Activated T-helper 1 cell treated with anti-CD3 and anti-CD28 coated beads, Interleukin-2, amount 50 U/mL, for 16 hours (primary cell): ENCODE measurements at places on chromosomes 6 and 20.

- no peak for DNase-seq
These were observed 32.8 kb downstream of the GSS start for GRCh38 chr20:34922654-34923381.

DNA sequence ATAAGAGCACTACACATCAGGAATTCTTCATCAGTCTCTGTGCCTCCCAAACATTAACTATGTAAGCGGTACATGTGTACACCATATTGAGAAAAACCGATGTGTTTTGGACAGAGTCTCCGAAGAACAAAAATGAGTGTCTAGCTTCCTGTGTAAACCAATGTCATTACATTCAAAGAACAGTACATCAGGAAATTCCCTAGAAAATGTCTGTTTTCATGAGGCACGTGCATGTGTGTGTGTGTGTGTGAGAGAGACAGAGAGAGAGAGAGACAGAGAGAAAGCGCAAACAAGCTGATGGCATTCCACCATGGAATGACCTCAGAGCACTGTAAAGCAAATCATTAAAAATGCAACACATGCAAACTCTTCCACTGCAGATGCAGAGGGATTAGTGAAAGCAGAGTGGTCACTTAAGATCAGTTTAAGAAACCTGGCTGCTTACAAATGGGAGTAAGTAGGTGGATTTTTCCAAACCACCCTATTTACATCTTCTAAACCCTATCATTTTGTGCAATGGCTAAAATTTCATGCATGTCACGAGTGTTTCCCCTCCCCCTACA, 133.9 kb downstream of the HIVEP2 start:
- no peak for DNase-seq

DNA sequence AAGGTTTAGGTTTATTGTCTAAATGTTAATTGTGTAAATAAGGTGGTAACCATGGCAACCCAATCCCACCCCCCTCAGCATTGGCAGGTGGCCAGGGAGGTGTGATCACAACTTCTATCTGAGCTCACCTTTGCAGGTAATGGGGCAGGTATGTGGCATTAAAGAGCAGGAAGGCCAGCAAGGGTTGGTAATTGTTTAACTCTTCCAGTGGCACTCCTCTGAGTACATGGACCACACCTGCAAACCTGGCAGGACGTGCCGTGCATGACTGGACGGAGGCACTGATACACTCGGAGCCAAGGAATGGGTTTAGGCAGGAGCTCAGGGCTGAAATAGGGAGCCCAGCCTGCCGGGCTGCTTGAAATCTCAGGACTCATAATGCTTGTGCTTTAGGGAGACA, 107.0 kb upstream of the BMP2 start:
- DNase-seq, result no peak

- DNase-seq, result no peak
These were observed 333.1 kb downstream of the ZFAND3 start for GRCh38 chr6:38152620-38153019.

GRCh38 chr6:44390158-44390683, 2.7 kb downstream of the CDC5L start:
- no peak for DNase-seq

DNA sequence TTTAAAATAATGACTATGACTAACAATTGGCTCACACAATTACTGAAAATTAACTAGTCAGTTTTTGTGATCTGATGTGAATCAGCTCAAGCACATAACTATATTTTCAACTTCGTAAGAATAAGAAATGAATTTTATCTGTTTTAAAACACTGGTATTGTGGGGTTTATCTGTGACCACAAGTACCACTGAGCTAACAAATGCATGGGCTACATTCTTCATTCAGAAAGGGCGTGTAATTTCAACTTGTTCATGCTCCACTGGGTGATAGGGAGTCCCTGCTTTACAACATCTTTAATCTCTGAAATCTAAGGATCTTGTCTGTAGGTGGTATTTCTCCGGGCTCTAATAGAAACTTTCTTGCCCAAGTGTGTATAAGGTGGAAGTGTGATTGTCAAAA, 1311.5 kb upstream of the GJE1 start:
- no peak for DNase-seq

DNA sequence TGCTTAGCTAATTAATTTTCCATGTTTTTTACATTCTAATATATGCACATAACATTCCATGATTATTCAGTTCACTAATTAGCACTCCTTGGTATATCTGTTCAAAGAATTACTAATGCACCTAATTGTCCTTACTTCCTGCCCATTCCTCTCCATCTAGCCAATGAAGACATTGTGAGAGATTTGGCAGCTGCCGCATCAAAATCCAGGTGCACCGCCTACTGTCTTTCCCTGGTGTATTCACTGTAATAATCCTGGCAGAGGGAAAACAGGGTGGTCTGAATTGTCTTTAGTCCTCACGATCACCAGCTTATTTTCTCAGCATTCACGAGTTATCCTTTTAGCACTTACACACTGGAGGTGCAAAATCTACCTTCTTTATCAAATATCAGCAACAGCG, 61.0 kb upstream of the SCGN start:
- DNase-seq, result no peak

- DNase-seq, result no peak
These were observed 72.6 kb downstream of the POPDC3 start for GRCh38 chr6:105107207-105107606.

DNA sequence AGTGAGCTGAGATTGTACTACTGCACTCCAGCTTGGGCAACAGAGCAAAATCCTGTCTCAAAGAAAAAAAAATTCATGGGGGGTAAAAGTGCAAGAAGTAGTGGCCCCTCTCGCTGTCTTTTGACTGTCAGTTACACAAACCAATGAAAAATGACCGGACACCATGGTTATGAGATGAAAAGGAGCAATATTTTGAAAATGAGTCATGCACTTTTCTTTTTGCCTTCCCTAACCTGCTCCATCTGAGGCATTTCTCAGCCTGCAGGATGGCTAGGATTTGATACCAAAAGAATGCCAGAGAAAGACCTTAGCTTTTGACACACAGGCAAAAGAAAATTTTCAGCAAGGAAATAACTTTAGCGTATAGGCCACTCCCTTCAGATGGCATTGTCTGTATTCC, 181.7 kb upstream of the ARID1B start:
- no peak for DNase-seq

DNA sequence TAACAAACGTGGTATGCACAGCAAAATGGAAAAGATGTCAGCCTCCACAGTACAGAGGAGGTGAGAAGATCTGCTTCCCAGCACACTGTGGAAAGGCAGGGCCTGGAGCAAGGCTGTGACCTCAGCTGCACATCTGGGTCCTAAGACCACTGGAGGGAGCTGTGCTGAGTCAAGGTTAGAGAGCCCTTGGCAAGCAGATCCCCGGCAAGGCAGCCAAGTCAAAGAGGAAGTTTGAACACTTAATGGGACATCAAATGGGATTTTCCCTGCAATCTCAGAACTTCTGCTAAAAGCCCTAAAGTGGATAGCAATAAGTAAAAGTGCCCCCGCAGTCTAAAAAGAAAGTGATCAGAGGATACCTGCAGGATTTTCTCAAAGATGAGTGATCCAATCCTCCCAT, 39.5 kb downstream of the UNC5CL start:
- DNase-seq, result no peak

DNA sequence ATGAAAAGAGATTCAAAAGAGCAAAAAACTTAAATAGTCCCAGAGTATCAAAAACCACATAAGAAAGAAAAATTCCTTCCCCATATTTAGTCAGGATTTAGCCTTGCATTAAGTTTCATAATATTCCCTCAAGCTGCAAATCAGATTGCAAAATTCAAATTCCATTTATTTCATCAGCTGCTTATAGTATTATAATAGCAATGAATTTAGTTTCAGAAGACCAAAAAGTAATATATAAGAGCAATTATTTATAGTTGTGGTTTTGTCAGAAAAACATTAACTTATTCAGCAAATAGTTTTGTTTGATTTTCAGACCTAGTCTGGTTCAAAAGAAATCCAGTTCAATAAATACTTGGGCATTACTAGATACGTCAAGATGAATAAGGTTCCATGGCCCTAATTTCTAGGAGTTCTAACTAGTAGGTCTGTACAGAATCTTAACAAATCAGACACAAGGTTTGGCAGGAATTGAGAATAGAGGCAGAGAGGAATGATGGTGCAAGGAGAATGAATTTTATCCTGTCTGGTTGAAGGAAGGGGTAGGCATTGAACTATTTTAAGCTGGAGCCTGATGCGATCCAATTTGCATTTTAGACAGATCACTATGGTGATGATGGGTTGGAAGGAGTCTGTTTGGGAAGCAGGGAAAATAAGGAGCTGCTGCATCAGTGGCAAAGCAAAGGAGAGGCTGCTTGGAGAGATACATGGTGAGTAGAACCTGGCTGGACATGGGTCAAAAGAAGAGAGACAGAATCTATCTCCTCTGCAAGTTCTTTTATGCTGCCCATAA, 163.9 kb upstream of the STXBP5 start:
- no peak for DNase-seq

- no peak for DNase-seq
These were observed 379.5 kb upstream of the SULF2 start for GRCh38 chr20:48164566-48165400.

- no peak for DNase-seq
These were observed 92.3 kb upstream of the FUT9 start for GRCh38 chr6:95923518-95923917.

GRCh38 chr6:83708970-83709747, at the start of gene SNAP91:
Gene SNAP91, minus strand, starts transcription at chr6:83709101. Its CDS starts 1,174 bp downstream, at chr6:83707927.
- no peak for DNase-seq

- DNase-seq, result no peak
These were observed 1.2 kb upstream of the UFL1 start for GRCh38 chr6:96520171-96521115.

DNA sequence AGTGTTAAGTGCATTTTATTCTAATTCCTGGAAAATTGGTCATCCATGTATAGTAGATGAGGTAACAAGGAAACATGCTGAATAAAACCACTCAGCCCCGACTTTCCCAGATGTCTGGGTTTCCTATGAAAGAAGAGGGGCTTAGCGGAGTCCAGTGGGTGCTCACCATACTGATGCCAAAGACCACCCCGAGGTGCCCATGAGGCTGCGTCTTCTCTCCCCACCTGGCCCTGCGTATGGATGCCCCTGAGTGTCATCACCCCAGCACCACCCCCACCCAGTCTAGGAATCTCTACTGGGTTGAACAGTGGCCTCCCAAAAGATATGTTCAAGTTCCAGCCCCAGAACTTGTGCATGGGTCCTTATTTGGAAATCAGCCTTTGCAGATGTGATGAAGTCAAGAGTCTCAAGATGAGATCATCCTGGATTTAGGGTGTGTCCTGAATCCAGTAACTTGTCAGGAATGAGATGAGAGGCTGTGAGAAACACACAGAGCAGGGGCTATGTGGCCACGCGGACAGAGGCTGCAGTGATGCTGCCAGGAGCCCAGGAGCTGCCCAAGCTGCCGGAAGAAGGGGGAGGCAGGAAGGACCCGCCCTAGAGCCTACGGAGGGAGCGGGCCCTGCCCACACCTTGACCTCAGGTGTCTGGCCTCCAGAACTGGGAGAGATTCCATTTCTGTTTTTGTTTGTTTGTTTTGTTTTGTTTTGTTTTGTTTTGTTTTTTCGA, 124.6 kb upstream of the CDH4 start:
- DNase-seq, result no peak

- DNase-seq, result no peak
These were observed 44.5 kb upstream of the GJE1 start for GRCh38 chr6:142087950-142088857.

GRCh38 chr20:58623579-58624473, 27.3 kb upstream of the STX16 start:
- no peak for DNase-seq

DNA sequence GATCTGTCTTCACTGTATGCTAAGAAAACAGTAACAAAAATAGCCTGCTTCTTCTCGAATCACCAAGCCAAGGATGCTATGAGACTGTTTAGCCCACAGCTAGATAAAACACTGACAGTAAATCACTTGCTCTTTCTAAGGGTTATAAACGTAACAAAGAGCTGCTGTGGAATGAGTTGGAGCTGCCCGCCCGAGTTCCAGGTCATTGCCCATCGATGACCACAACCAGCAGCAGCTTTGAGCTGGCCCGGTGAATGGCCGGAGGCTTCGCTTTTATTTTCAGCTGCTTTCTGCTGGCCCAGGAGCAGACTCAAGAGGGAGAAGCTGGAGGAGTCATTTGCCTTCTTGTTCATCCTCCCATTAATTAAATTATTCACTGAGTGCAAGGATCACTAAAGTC, 82.2 kb upstream of the CDH4 start:
- no peak for DNase-seq

DNA sequence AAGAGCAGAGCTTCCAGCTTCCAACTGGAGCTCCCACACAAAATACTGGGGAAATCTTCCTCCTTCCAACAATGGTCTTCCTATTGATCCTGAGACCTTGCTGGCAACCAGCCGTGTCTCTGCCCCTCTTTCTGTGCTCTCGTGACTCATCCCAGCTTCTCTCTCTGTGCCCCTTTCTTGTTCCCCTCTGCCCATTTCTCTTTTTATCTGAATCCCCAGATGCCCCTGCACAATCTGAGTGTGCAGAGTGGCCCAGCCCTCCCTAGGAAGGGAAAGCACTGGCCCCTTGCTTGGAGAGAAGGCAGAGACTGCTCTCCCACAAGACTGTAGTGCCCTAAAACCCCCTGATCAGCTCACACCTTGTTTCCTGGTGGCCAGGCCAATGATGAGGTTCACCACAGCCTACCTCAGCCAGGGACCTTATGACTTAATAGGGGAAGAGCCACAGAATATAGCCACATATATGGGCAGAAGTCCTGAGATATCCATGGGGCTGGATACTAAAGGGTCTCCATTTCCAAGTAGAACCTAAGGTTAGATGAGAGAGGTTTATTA, 23.1 kb upstream of the MAS1L start:
- DNase-seq, result no peak

DNA sequence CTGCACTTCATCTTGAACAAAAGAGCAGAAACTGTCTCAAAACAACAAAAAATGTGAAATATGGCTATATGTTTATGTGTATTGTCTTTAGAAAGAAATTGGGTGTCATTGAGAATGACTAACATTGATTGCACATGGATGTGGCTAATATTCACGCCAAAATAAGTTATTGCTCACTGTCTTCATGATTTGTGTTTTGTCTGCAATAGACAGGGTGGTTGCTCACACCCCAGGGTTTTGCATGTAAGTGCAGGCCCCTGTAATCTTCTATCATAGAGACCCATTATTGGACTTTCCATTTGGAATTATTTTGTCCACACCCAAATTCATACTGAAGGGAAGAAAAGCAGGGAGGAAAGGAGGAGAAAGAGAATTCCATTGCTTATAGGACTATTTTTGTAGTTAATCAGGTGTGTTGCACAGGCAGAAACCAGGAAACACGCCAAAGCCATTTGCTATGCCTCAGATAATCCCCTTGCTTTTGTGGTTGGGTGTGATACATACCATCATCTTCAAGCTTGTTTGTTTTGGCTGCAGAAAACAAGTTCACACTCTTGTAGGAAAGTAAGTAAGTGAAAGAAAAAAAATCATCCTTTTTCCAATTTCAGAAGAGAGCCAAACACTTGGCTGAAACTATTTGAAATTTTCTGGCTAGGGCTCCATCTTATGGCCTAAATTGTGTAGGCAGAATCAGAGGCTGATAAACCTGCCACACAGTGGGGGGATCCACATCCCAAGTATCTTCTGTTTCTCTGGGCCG, 214.1 kb downstream of the COL12A1 start:
- DNase-seq, result no peak

- DNase-seq, result no peak
These were observed 624.7 kb downstream of the CD109 start for GRCh38 chr6:74320715-74321114.
